ENCODE measurements at places on chromosomes 2 and 18. TPM values are rescaled to one million over a fixed set of nuclear protein-coding genes. Genes with fewer than 3 reads are reported as not detected.

GREB1 gene
- total RNA-seq = 1.0 TPM

PDCD1 gene
- total RNA-seq = 13.1 TPM

DNA sequence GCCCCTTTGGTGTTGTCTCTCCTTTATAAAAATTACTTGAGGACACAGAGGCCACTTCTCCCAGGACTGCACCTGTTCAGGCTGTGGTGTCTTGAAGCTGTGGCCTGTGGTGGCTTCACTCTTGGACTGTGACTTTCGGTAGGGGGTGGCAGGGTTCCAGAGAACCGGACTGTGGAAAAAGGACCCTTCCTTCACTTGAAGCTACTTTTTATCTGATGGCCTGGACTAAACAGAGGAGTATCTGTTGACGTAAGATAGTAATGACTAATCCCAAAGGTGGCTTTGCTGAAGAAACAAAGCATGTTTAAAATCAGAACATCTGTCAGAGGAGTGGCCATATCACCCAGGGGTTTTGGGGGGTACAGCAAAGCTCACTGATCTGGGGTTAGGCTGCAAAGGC, 60.8 kb downstream of the CENPO start:
- no peaks in the 10 kb centered on the region for H3K36me3 ChIP-seq
- H3K4me3 ChIP-seq = no peak overlapping the region
- H3K27me3 ChIP-seq = no peaks in the 10 kb centered on the region
- ATAC-seq = no peak

GRCh38 chr2:164561416-164561815, 59.9 kb downstream of the GRB14 start:
- no peak overlapping the region for H3K27ac ChIP-seq
- no peaks in the 10 kb centered on the region for H3K27me3 ChIP-seq
- no peak overlapping the region for H3K4me3 ChIP-seq
- no peaks in the 10 kb centered on the region for H3K36me3 ChIP-seq

DNA sequence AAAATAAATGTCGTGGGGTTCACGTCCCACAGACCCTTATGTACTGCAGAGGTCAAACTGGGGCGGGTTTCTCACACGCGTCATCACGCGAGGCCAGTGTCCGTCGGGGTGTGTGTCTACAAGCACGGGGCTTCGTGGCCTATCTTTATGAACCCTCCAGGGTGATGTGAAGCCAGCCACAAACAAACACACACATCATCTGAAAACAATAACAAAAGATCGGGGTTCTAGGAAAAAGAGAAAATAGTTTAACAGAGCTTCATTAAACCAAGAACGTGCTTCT, 23.3 kb downstream of the LDLRAD4 start:
- no peaks in the 10 kb centered on the region for H3K4me1 ChIP-seq
- no peak for ATAC-seq
- H3K36me3 ChIP-seq = no peaks in the 10 kb centered on the region
- H3K4me3 ChIP-seq = no peak overlapping the region
- H3K27ac ChIP-seq = no peak overlapping the region

GRCh38 chr2:217958884-217959225, 43.9 kb downstream of the TNS1 start:
- H3K36me3 ChIP-seq = no peaks in the 10 kb centered on the region
- no peak overlapping the region for H3K27ac ChIP-seq

GRCh38 chr18:42929857-42930256, 185.6 kb downstream of the RIT2 start:
- no peak for ATAC-seq
- no peak overlapping the region for H3K27ac ChIP-seq
- no peaks in the 10 kb centered on the region for H3K36me3 ChIP-seq
- H3K4me3 ChIP-seq = no peak overlapping the region
- H3K4me1 ChIP-seq = no peaks in the 10 kb centered on the region

- no peaks in the 10 kb centered on the region for H3K4me1 ChIP-seq
- peak overlapping the region; percentile 28 for H3K4me3 ChIP-seq
- no peaks in the 10 kb centered on the region for H3K27me3 ChIP-seq
- H3K27ac ChIP-seq = peak overlapping the region; percentile 47
- peak; percentile 96 for ATAC-seq
These were observed 182.9 kb downstream of the IKZF2 start for GRCh38 chr2:212968284-212969081.

DNA sequence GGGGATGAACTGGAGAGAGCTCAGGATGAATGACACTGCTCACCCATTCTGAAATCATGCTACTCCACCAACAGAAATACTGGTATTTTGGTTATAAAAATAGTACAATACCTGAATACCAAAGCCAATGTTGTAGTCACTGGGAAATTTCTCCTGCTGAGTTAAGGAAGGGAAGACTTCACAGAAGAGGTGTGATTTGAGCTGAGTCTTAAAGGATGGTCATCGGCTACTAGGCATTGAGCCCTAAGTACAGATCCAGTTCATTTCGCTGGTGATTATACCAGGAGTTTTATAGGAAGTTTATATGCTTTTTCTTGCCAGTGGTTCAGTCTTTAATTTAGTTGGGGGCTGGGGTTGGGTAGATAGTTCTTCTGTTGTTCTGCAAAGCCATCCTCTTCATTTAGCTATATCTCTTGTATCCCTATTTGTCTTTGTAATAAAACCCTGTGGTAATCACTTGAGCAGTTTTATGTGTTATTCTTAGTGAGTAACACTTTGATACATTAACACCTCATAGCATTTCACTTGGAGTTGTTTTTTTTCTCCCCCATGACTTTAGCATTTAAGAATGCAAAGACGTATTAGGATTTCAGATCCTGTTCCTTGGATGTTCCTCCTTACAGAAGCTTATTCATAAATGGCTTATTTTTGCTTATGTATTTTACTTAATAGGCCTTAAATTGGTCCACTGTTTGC, 239.9 kb upstream of the FOSL2 start:
- no peaks in the 10 kb centered on the region for H3K4me1 ChIP-seq
- no peak for ATAC-seq
- no peak overlapping the region for H3K27ac ChIP-seq
- H3K4me3 ChIP-seq = no peak overlapping the region

- no peak overlapping the region for H3K4me3 ChIP-seq
- no peak overlapping the region for H3K27ac ChIP-seq
- no peaks in the 10 kb centered on the region for H3K4me1 ChIP-seq
- ATAC-seq = no peak
These were observed 296.5 kb downstream of the NOL4 start for GRCh38 chr18:33928231-33928630.

DNA sequence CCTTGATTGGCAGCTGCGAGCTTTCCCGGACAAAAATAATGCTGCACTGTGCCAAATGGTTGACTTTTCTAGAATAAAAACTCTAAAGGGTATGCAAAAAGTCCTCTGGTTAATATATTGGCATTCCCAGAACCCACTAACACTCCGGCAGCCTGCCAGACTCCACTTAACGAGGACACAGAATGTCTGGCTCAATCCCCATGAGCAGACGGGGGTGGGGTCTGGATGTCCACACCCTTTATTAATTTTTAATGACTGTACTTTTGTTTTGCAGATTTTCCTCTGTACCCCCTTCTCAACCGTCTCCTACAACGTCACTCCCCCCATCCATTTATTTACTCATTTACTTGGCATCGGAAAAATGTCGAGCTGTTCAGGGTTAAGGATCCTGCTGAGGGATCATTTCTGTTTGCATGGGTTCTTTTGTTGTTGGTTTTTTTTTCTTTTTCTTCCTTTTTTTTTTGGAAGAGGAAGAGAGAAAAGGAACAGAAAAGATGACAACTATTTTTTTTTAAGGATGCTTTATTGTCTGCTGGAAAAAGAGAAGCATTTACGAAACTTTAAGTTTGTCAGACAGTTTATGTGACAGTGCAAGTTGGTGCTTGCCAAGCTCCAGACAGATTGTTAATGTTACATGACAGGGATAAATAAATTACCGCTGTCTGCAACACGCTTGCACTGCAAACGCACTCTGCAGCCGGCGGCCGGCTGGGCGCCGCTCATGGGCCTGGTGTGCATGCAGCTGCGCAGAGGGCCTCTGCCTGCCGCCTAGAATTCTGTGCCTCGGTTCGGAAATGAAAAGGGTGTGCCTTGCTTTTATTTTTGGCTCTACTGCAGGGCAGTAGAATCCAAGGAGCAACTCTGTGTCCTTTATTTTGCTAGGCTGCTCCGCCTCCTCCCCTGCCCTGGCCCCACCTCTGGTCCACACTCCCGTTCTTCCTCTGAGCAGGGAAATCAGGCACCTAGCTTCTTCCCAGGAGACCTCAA, 3.6 kb downstream of the LDLRAD4 start:
- ATAC-seq = no peak
- H3K27ac ChIP-seq = no peak overlapping the region
- no peak overlapping the region for H3K4me3 ChIP-seq
- H3K36me3 ChIP-seq = no peaks in the 10 kb centered on the region
- H3K4me1 ChIP-seq = peaks cover 13% of the 10 kb centered on the region

GRCh38 chr2:3986530-3987258, 283.3 kb downstream of the DCDC2C start:
- no peaks in the 10 kb centered on the region for H3K4me1 ChIP-seq
- no peak overlapping the region for H3K27ac ChIP-seq
- no peaks in the 10 kb centered on the region for H3K27me3 ChIP-seq
- ATAC-seq = no peak
- no peaks in the 10 kb centered on the region for H3K36me3 ChIP-seq

DNA sequence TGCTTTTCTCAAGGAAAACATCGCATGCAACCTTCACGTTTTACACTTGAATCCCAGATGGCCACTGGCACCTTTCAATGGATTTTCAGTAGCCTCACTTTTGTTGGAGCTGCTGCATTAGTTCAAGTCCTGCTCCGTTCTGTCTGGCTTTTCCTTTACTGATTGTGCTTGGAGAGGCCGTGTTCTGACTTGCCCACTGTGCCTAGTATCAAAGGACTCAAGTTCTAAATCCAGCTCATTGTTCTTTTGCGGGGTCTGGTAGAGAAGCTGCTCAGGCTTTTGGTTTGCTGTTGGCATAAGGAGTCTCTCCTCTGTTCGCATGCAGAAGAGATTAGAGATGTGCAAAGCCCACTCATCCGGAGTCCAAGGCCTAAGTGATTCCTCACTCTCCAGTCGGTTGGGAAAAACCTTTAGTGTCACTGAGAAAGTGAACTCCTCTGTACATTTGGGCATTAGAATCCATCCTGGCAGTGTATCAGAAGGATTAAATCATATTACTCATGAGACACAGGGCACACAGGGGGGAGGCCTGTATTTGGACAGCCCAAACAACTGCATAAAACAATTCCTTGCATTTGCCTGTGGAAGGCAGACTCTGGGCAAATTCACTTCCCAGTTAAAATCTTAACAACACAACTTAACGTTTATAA, 69.7 kb downstream of the NCK2 start:
- peaks cover 40% of the 10 kb centered on the region for H3K4me1 ChIP-seq
- H3K27me3 ChIP-seq = no peaks in the 10 kb centered on the region
- H3K36me3 ChIP-seq = peaks cover 85% of the 10 kb centered on the region
- H3K27ac ChIP-seq = peak overlapping the region; percentile 63
- no peak for ATAC-seq

DNA sequence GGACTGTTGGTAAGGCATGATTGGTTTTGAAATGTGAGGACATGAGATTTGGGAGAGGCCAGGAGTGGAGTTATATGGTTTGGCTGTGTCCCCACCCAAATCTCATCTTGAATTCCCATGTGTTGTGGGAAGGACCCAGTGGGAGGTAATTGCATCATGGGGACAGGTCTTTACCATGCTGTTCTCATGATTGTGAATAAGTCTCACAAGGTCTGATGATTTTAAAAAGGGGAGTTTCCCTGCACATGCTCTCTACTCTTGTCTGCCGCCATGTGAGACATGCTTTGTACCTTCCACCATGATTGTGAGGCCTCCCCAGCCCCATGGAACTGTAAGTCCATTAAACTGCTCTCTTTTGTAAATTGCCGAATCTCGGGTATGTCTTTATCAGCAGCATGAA, 5.4 kb downstream of the CMPK2 start:
- H3K27ac ChIP-seq = no peak overlapping the region
- H3K4me1 ChIP-seq = peaks cover 7% of the 10 kb centered on the region
- H3K36me3 ChIP-seq = peaks cover 59% of the 10 kb centered on the region
- H3K27me3 ChIP-seq = no peaks in the 10 kb centered on the region
- no peak for ATAC-seq

All from activated T-helper 17 cell treated with anti-CD3 and anti-CD28 coated beads, Interleukin-2, amount 50 U/mL, for 72 hours (primary cell).